Activated gamma-delta T cell treated with anti-CD3 and anti-CD28 coated beads, Interleukin-2, amount 50 U/mL, for 16 hours (primary cell): ENCODE measurements at places on chromosomes 3 and 15.

GRCh38 chr3:69210068-69210730, 87.8 kb upstream of the LMOD3 start:
- no peak for DNase-seq

GRCh38 chr15:75058127-75058905, 34.9 kb downstream of the PPCDC start:
- no peak for DNase-seq

DNA sequence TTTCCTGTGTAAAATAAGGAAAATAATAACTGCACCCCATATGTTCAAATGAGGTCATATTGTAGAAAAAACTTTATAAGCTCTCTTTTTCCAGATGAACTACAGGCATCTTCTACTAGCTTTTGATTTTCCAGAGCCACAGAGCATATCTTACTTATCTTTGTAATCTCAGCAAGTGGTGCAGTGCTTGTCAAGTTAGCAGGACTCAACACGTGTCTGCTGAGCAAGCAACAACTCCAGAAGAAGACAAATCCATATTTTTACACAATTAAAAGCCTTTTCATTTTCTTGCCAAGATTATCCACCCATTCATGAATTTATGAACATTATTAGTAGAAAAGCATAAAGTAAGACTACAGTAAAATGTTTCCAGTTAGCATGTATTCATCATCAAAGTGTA, 14.4 kb upstream of the TSC22D2 start:
- DNase-seq: no peak

DNA sequence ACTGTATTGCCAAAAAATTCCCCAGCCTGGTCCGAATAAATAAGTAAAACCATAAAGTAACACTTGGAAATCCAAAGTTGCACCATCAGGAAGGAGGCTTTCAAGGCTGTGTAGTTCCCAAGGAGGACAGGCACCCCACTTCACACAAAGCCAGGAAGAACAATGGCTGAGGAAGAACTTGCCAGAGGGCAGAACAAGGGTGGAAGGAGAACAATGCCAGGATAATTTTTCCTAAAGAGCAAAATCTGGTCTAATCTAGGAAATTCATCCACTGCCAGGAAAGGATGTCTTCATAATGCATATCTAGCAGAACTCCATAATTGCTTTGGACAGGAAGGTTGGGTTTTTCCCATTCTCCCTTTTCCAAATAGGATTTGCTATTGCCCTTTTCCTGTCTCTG, 15.7 kb upstream of the ARID3B start:
- DNase-seq: no peak

GRCh38 chr3:64295594-64295993, 70.3 kb upstream of the PRICKLE2 start:
- no peak for DNase-seq
